Epithelial cell of esophagus (primary cell): ENCODE measurements at places on chromosomes 4 and X.

DNA sequence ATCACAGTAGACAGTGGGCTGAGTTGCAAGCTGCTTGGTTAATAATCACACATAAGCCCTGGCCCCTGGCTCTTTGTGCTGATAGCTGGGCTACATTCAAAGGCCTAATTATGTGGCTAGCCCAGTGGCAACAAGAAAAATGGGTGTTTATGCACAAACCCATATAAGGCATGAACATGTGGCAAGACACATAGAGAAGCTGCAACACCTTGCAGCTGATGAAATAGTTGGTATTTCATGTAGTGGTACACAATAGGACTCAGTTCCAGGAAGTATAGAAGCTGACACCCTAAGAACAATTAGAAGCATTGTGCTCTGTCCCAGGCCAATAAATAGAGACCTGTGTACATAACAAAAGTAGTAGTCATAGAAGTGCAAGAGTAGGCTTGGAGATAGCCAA is 14.6 kb upstream of the ZNF630 start:
- peak; percentile 46 for DNase-seq

DNA sequence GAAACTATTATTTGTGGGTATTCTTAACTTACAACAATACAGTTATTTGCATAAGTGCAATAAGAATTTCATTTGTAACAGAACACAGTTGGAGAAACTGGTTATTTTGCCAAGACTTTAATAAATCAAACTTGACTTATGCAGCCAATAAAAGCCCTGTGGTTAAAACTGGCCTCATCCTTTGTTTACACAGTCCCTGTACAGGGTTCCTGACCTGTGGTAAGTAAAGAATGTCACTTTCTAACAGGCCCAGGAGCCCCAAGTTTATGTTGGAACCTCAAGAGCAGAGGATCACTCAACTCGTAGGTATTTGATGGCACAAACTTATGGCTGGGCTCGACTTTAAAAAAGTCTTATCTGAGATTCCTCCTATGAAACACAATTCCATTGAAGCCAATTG is 88.6 kb upstream of the PTCHD1 start:
- no peak for DNase-seq

DNA sequence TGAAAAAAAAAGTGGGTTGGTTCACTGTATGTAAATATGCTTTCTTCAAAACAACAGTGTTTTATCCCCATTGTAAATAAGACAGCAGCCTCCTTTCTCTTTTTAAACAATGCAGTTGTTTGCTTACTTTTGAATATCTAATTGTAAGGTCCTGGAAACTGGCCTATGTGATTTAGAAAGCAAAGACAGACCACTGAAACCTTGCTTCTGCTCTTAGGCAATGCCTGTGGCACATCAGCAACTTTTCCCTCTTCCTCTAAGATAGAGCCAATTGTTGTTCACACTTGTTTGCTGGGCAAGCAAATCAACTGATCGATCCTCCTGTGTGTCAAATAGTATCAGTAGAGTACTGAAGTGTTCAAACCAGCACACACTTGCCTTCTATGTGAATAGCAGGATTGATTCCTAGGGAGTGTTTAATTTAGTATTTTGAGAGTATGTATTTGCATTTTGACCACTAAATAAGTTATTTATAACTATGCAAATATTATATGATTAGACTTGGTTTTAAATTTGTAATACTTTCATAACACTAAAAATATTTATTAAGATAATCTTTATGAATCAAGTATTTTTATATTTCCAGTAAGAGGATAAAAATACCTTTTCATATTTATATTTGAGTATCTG is 55.4 kb upstream of the GRPR start:
- DNase-seq = no peak

- DNase-seq = no peak
Observed at GRCh38 chr4:135775909-135776308, 1574.3 kb upstream of the PABPC4L start.

DNA sequence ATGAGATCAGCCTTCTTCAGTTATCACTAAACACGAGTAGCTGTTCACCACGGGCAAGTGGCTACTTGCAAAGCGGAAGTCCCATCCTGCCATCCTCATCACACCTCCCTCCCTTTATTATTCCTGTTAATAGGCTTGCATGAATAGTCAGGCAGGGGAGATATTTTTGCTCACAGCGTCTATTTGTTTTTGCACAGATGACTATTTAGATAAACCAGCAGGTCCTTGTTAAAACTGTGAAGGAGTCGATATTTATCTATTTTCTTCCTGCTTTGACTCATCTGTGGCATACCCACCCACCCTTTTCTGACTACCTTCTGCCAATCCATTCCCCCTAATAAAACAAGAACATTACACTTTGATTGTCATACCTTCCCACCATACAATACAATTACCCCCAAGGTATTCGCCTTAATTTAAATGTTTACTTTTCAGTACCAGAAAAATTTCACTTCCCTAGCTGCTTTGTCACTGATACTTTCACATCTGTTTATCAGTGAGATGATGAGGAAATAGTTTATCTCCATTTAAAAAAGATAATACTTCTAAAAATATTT is 96.6 kb upstream of the BANK1 start:
- peak; percentile 95 for DNase-seq

DNA sequence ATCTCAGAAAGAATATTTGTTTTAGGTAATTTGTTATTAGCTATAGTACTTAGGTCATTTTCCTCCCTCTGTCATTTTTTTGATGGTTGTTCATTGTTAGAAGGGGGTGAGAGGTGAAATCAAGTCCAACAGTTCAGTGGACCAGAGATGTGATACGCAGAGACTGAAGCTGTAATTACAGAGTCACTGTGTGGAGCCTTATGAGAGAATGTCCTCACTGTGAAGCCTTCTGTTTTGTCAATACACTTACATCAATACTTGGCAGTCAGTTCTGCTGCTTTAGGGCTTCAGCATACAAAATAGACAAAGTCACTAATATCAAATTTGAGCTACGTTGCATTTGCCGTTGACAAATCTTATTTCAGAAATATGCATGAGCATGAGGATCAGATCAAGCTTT is 692.5 kb downstream of the C4orf33 start:
- no peak for DNase-seq

DNA sequence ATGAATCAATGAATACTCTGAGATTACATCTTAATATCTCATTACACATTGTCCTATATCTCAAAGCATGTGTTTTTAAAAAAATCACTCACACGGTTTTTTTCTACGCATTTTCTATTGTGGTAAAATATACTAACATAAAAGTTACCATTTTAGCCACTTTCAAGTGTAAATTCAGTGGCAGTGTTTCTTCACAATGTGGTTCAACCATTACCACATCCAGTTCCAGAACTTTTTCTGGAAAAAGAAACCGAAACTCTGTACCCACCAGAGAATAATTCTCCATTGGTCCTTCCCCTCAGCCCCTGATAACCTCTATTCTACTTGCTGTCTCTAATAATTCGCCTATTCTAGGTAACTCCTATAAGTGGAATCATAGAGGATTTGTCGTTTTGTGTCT is 35.3 kb upstream of the ACSL1 start:
- no peak for DNase-seq

GRCh38 chrX:68830419-68831404 is 1.9 kb downstream of the EFNB1 start:
- DNase-seq = no peak
